ENCODE measurements at places on chromosomes 1 and 21. TPM values are rescaled to one million over a fixed set of nuclear protein-coding genes. Genes with fewer than 3 reads are reported as not detected.

DNA sequence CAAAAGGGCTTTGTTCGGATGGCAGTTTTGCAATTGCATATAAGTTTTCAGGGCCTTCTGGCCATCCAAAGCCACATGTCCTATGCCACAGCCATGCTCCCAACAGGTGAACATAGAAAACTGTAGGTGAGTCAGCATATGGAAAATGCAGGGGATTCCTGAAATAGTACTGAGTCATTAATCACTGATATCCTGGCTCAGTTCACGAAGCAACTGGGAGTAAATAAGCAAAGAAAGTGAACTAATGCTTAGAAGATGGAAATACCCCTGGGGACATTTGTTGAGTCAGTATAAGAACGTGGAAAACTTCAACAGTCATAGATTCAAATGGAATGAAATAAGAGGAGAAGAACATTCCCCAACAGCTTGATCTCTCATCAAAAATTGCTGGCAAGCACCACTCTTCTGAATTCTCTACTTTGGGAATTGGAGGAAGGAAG, 148.9 kb upstream of the RUNX1 start:
- peak; percentile 70 for DNase-seq

DNA sequence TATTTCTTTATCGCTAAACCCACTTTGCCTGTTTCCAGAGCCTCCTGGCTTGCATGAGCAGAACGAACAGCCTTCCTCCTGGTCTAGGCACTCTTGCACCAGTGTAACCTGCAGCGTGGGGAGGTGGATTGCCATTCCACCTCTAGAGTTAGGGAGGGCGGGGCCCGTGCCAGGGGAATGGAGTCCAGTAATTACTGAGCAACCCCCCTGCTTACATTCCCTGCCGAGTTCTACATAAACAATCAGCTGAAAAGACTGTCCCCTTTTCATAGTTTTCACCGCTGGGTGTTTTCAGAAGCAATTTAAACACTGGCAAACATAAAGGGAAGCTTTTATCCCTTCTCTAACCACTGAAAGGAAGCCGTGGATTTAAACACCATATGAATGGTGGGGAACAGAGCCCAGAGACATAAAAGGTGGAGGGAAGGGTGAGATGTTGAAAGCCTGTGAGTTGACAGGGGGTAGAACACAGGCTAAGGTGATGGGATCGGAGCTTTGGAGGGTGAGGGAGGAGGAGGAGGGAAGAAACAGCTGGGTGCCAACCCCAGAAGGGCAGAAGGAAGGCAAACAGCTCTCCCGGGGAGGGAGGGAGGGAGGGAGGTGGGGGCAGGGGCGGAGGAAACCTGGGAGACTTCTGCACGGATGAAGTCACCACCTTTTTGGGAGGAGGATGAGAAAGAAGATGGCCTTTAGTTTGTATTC, 68.0 kb upstream of the WDR26 start:
- no peak for DNase-seq

DNA sequence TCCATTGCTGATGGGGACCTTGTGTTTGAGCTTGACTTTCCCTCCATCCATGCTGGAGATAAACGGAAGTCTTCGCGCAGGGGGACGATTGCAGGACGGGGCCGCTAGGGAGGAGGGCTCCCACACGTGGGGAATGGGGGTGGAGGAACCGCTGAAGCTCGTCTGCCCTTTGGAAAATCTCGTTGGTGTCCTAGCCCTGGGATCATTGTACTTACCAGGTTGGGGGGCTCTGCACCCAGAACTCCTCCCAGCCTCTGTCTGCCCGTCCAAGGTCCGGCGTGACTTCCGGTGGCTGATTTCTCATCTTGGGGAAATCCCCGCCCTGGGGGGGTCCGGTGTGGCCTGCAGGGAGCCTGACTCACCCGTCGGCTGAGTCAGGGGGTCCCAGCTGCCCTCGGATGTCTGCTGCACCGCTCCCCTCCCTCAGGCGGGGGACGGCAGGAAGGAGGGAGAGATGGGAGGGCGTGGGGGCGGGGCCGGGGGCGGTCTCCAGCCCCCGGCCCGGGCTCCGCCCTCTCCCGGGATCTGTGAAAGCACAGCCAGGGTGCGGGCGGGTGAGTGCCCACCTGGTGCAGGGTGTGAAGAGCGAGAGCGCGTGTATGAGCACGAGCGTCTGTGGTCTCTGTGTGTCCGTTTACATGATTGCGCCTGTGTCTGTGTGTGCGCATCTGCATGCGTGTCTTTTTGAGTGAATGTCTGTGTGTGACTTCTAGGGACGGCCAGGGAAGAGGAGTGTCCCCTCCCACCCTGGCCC, 35.8 kb downstream of the PIK3CD start:
- peak; percentile 73 for DNase-seq

- DNase-seq = peak; percentile 81
Measured at GRCh38 chr1:219066631-219067349, 106.9 kb upstream of the LYPLAL1 start.

- DNase-seq = no peak
Measured at GRCh38 chr1:203526572-203526971, 32.6 kb downstream of the OPTC start.

DNA sequence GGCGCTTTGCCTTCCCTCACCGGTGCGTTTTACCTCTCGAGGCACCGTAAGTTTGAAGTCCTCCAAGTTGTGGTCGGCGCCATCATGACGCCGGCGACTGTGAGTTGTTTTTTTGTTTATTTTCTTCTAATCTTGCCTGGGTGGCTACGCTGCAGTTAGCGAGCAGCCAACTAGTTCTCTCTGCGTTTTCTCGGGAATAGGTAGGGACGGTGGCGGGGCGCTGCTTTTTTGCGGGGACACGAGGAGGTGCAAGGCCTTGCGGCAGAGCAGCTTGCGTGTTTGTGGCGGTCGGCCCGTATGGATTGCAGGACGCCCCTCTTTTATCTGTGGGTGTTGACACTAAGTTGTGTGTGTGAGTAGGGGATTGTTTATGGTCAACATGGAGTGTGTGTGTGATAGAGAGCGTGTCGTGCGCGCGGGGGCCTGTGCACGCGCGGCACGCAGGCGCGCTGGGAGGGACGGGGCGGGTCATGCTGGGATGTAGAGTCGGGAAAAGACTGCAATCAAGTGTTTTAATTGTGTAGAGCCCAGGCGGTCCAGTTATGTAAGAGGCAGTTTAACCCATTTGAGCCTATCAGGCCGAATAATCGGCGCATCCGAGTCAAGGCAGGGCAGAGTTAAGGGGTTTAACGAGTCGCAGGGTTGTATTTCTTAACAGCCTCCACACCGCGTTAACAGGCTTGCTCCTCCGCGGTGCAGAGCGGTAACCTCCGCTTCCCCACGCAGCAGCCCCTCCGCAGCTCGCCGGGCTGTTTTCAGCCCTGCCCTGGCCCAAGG, 1.2 kb upstream of the NEGR1 start:
- DNase-seq = peak; percentile 89

DNA sequence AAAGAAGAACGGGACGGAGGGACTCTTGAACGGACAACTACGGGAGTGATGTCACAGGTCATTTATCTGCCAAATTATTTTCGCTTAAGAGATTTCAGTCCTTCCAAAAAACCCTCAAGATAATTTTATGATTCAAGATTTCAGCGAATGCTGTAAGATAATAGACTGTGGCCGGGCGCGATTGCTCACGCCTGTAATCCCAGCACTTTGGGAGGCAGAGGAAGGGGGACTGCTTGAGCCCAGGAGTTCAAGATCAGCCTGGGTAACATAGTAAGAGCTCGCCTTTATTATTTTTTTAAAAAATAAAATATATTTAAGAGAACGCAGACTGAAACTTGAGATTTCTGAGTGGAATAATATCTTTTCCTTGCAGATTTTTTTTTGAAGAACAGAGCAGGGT, 609 bp downstream of the RWDD2B start:
- DNase-seq = no peak

- DNase-seq = no peak
Measured at GRCh38 chr1:12343823-12344487, 114.1 kb downstream of the VPS13D start.

- no peak for DNase-seq
Measured at GRCh38 chr1:52328615-52329014, 37.4 kb downstream of the CC2D1B start.

DNA sequence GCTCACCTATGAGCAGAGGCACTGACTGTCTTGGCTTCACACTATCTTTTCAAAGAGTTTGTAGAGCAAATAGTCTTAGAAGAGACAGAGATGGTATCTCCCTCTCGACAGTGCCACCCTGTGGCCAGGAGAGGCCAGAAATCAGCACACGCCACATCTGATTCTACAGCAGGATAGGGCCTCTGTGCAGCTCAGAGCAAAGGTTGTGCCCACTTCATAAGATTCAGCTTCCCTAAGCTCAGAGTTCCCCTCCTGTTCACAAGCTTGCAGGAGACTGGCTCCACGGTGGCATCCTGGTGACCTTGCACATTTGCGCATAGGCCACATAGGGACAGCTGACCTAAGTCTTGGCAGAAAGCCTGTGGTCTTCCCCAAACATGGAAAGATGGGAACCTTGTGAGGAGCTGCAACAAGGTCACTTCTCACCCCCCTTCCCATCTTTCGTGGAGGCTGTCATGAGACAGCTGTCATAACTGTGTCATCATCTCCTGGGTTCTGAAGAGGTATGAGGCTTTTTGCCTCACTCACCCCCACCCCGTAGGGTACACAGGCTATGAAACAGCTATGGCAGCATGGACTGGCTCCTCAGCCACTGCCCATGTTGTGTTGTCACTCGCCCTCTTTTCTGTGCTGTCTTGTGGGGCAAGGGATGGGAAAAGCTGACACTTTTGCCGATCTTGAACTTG, 3.0 kb downstream of the ITLN2 start:
- DNase-seq = peak; percentile 47

GRCh38 chr21:18334066-18334465, 69.5 kb downstream of the TMPRSS15 start:
- no peak for DNase-seq

DNA sequence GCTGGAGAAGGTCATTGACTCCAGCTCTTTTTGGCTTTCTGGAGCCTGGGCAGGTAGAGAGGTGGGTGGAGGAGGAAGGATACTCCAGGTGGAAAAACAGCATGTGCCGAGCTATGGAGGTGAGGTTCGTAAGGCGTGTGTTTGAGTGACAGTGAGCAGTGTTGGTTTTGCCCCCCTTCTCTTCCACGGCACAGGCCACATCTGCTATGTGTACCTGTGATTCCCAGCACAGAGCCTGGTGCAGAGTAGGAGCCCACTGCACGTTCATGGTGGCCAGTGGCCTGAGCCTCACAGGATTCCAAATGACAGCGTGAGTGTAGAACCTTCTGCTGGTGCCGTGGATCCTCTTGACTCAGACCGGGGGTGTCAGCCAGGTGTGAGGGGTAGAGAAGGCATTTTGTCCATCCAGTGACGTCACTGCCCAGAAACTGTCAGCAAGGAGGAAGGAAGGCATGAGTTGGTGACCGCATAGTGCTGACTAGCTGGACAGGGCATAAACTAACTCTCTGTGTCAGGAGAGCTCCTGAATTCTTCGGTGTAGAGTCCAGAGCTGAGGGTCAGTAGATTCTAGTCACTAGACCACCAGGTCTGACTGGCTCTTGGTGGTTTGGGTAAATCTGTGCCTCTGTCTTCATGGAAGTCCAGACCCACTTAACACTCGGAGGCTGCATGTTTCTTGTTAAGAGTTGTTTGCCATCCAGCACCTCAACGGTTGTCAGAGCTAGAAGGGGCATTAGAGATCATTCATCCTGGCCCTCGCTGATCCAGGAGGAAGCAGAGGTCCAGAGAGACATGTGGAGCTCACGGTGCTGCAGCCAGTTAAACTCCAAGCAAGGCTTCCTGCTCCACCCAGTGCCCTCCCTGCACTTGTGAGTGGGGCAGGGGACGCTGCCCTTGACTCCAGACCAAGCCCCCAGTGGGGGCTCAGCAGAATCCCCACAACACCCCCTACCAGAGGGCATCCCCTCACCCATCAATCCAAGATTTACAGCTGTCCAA, 3.8 kb downstream of the QSOX1 start:
- no peak for DNase-seq

- no peak for DNase-seq
Measured at GRCh38 chr1:17558541-17558940, 19.0 kb downstream of the ARHGEF10L start.

DNA sequence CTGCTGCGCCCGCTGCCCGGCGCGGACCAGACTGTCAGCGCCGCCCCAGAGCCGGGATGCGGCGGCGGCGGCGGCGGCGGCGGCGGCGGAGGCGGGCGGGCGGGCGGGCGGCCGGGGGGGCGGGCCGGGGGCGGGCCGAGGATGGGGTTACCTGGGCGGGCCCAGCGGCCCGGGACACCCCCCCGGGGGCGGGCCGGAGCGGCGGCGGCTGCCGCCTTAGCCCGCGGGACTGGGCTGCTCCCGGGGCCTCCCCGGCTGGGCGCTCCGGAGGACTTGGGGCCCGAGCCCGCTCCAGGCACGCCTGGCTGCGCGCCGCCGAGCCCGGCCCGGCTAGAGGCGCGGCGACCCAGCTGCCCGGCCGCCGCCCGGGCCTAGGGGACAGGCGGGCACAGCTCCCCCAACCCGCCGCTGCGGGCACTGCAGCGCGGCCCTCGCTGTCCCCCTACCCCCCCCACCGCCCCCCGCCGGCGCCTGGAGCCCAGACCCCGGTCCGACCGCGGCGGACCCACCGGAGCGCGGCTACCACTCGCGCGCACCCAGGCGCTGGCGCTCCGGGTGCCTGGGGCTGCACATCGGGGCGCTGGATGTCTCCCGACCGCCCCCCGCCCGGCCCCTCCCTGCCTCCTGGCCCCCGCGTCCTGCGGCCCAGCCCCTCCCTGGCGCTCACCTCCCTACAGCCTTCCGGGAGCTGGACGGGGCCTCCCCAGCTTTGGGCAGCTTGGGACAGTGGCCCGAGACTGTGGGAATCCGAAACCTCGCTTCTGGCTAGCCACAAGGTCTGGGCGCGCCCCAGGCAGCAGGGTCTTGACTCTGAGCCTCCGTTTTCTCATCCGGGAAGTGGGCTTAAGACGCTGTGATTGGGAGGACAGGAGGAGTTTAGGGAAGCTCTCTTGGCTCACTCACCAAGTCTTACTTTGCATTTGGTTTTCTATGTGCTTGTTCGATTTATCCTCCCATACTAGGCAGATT, at the start of gene WNT4:
Gene WNT4 (minus strand): TSS at position 33 of the 969 bp plus-strand sequence. CDS start 175 bp downstream, outside the sequence.
- DNase-seq = peak; percentile 54

- no peak for DNase-seq
Measured at GRCh38 chr1:175804561-175804960, 61.2 kb upstream of the TNR start.

- DNase-seq = no peak
Measured at GRCh38 chr1:15939181-15940109, 36.5 kb downstream of the ZBTB17 start.

The SESN2 gene
- total RNA-seq = 19.4 TPM

The ABCA4 gene
- total RNA-seq = 1.0 TPM

The VWA5B1 gene
- 0.31 TPM for total RNA-seq

The ADGRB2 gene
- total RNA-seq = 7.6 TPM

The TAS1R2 gene
- total RNA-seq = not detected

The KCNT2 gene
- total RNA-seq = 18.7 TPM

The SON gene
- 393 TPM for total RNA-seq

The HHIPL2 gene
- total RNA-seq = 0.98 TPM

The SPRR1B gene
- not detected for total RNA-seq

The LCE3D gene
- not detected for total RNA-seq

Measured in lung (tissue), 17 donors.